Motor neuron (in vitro differentiated cells): ENCODE measurements at places on chromosomes 3 and 15.

GRCh38 chr15:40956541-40956982 lies 3.3 kb downstream of the CHAC1 start:
- no peak for ATAC-seq

DNA sequence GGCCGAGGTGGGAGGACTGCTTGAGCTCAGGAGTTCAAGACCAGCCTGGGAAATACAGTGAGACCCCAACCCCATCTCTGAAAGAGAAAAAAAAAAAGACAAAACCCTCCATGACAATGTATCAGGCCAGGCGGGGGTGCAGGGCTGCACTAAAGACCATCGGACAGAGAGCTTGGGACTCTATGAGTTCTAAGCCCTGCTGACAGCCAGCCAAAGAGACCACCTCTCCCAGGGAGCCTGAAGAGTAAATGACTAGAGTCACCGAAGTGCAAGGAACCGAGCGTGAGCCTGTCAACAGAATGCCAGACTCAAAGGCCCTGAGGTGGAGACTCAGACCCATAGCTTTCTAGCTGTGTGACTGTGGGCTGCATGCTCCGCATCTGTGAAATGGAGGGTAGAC lies 12.5 kb downstream of the POC1A start:
- ATAC-seq: no peak

- ATAC-seq: no peak
Observed at GRCh38 chr15:51386960-51387698, 45.7 kb downstream of the GLDN start.

DNA sequence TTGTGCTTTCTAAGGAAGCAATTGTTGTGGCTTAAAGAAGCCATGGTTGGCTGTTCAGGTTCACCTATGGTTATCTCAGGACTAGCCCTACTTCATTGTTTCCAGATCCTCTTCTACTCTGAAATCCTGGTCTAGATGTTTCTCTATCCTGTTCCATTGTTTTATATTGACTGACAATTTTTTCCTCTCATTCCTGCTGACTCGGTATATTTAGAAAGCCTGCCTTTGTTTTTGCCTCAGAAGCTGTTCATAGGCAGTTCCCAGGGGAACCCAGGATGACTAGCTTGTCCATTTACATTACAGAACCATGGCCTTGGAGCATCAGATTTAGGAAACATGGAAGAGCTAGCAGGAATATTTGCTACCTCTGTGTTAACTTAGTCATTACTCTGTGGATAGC lies 64.0 kb downstream of the SLC9C1 start:
- no peak for ATAC-seq

DNA sequence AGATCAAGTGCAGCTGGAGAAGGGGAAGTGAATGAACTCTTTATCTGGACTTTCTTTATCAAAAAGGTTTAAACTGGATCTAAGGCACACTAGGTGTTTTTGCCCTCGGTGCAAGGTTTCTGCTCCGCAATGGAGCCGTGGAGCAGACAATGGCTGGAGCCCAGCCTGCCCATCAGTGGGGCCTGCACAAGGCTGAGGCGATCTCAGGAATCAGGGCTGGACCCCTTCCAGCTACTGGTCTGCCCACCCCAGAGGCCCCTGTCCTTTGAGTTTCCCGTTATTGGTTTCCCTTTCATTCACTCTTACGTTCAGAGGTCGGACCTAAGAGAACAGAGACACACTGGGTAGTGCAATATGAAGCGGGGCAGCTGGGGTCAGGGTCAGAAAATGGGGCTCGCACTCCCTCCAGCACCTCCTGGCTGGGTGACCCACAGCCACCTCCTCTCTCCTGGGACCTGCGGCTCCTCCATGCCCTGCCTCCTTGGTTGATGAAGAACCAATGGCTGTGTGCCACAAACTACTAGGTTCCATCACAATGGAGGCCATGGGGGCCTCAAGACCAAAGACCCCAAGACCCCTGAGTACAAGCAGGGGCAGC lies 164.6 kb downstream of the CHSY1 start:
- no peak for ATAC-seq

- no peak for ATAC-seq
Observed at GRCh38 chr3:58051196-58051595, 43.0 kb downstream of the FLNB start.
